Kasumi-1 (cell line): ENCODE measurements at places on chromosomes 1 and 21.
A peak's percentile ranks its signal among the peaks of the same experiment; 100 is the strongest.

DNA sequence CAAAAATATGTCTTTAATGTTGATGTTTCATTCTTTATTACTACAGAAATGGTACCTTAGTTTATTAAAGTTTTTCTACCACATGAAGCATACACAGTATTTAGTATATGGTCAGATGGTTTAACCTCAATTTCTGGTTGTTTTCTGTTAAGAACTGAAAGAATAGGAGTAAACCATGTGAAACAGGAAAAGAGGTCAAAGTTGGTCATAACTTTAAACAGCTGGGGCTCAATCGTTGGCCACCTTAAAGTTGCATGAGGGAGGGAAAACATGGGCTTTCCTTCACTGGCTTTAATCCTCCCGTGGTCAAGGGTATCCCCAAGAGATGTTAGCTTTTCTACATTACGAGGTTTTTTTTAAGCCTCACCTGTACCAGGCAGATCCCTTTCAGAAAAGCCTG, 483.3 kb upstream of the ADAMTS5 start:
- DNase-seq = no peak

GRCh38 chr1:234148816-234149215, 224.4 kb upstream of the COA6 start:
- DNase-seq = no peak

- no peak for DNase-seq
These were observed 237.4 kb downstream of the LMX1A start for GRCh38 chr1:165119086-165119485.

DNA sequence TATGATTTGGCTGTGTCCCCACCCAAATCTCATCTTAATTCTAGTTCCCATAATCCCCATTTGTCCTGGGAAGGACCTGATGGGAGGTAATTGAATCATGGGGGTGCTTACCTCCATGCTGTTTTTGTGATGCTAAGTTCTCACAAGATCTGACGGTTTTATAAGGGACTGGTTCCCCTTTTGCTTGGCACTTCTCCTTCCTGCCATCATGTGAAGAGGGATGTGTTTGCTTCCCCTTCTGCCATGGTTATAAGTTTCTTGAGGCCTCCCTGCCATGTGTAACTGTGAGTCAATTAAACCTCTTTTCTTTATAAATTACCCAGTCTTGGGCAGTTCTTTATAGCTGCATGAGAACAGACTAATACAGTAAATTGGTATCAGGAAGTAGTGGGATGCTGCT, 114.1 kb downstream of the ZNF648 start:
- peak; percentile 10 for DNase-seq

GRCh38 chr1:110928191-110928590, 35.5 kb downstream of the LRIF1 start:
- no peak for DNase-seq

- DNase-seq = no peak
These were observed 1.5 kb upstream of the PPP2R5A start for GRCh38 chr1:212283741-212284140.

- no peak for DNase-seq
These were observed 44.1 kb downstream of the NPHP4 start for GRCh38 chr1:5947978-5948680.

DNA sequence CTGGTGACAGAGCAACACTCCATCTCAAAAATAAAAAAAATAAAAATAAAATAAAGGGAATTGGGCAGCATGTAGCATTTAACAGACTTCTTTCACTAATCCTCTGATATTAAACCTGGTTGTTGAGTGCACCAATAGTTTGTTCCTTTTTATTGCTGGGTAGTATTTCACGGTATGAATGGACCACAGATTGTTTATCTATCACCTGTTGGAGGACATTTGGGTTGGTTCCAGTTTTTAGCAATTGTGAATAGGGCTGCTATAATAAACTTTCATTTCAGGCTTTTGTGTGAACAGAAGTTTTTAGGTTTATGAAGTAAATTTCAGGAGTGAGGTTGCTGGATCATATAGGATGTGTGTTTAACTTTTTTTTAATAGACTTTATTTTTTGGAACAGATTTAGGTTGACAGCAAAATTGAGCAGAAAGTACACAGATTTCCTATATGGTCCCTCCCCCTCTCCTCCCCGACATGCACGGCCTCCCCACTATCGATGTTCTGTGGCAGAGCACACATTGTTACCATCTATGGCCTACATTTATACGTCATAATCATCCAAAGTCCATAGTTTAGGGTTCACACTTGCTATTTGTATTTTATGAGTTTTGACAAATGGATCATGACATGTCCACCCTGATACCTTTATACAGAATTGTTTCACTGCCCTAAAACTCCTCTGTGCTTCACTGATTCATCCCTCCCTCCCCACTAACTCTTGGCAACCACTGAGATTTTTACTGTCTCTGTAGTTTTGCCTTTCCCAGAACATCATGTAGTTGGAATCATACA, 66.1 kb upstream of the TMPRSS2 start:
- DNase-seq = no peak

DNA sequence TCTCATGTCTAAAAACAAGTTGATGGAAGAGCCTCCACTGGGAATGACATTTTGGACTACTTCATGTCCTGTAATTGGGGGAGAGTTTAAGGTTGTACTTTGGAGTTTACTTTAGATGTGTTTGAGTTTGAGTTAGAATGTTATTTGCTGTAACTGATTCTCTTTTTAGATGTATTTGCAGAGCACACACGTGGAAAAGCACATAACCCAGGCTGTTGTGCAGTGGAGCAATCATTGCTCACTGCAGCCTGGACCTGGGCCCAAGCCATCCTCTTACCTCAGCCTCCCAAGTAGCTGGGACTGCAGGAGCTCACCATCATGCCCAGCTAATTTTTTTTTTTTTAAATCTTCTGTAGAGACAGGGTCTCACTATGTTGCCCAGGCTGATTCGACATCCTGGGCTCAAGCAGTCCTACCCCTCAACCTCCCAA, 36.7 kb upstream of the SH3D21 start:
- no peak for DNase-seq

DNA sequence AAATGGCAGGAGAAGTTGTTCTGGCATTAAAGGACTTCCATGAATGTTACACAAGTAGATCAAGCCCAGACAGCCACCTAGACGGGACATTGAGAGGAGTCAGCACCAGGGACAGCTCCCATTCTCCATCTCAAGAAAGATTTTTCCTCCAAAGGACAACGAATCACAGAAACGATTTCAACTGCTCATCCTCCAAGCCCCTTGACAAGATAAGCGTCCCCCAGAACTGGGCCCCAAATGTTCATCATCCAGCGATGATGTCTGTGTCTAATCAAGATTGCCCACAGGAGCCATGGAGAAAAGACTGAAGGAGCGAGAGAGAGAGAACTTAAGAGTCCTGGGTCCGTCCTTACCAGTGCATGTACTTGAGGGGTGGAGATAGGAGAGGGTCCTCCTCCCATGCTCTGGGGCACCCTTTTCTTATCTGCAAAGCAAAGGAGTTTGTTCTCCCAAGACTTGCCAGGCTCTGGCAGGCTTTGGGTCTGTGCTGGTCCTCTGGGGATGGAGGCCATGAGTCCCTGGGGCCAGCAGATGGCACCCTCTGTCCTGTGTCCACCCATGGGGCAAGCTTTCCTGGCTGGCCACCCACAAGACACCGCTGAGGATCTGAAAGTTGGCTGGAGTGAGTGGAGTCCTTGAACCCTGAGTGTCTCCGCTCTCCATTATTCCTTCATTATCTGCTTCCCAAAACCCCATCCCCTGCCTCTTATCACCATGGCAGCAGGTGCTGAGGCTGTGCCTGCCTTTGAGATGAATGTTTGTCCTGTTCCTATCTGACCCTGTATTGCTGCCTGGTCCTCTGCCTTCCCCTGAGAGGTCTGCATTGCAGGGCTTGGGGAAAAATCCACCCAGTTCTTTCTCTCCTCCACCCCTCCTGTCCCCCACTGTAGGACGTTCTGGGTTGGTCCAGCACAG, 164.6 kb downstream of the ACTL8 start:
- no peak for DNase-seq

GRCh38 chr21:34887725-34888568, 161.2 kb downstream of the RUNX1 start:
- peak; percentile 61 for DNase-seq

DNA sequence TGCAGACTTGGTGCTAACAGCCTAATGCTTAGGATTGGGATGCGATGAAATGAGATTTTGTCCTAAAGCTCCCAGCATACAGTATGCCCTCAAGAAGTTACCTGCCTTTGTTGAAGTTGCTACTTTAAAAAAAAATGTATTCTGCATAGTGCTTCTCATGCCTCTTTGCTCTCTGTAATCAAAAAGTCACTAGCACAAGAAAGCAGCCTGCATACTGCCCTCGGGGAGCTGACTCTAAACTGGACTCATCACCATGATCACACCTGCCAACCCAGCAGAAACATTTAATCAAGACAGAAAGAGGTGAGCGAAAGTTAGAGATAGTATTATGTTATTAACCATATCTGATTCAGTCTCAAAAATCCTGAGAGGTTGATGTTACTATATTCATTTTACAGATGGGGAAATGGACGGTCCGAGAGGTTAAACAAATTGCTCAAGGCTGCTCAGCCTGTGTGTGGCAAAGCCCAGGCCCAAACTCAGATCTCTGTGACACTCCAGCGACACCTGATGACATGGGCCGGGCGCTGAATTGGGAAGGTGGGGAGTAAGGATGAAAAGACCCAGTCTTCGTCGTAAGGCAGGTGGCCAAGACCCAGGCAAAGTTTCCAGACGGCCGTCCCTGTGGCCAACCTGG, 1.1 kb downstream of the BATF3 start:
- no peak for DNase-seq

DNA sequence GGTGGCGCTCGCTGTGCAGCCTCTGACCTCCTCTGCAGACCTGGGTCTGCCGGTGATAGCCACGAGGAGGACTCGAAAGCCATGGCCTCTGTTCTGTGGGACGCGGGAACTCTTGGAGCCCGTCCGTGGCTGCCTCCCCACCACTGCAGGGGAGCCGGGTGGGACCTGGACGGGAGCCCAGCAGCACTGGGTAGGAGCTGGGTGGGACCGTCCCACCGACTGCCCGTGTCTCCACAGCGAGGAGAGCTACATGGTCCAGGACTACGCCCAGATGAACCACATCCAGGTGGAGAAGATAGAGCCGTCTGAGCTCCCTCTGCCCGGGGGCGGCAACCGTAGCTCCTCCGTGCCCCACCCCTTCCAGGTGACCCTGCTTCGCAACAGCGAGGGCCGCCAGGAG, 23.7 kb downstream of the ARHGEF16 start:
- DNase-seq = no peak

- DNase-seq = no peak
These were observed 9.1 kb downstream of the OTUD7B start for GRCh38 chr1:150001415-150001814.

GRCh38 chr1:23527366-23527765, 3.7 kb downstream of the E2F2 start:
- DNase-seq = no peak
